OCI-LY7 (cell line): ENCODE measurements at places on chromosomes 1 and 21.

DNA sequence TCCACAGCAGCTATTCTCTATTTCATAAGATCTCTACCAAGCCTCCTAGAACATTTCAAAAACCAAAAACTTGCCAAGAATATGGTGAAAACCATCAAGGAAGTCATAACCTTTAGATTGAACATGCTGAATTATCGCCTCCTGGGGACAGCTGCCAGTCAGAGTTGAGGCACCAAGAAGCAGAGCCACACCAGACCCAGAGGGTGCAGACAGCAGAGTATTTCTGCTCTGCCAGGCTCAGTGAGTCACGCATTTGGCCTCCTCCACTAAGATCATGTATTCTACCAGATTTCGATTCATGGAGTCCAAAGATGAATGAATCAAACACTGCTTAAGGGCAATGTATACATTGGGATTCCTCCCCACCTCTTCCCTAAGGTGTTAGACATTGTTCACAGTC, 2.1 kb downstream of the F3 start:
- DNase-seq = no peak

- DNase-seq = no peak
These were observed 7.5 kb downstream of the NBPF1 start for GRCh38 chr1:16605532-16606505.

DNA sequence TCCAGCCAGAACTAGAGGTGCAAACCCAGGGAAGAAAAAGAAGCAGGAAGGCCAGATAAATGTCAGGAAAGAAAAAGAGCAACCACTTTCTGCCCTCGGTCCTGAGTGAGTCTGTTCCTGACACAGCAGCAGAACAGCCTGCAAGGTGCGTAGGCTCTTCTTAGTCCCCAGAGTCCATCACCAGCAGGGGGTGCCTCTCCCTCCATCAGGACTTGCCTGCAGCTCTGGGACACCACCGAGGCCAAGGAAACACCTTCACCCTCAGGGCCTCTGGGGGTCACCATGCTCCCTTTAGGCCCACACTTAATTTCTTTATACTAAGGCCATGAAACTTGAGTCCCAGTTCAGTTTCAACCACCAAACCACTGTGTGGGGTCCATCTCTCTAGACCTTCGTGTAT, 43.7 kb upstream of the NFASC start:
- peak; percentile 58 for DNase-seq

GRCh38 chr1:14506471-14507255, 91.8 kb upstream of the KAZN start:
- DNase-seq = no peak

DNA sequence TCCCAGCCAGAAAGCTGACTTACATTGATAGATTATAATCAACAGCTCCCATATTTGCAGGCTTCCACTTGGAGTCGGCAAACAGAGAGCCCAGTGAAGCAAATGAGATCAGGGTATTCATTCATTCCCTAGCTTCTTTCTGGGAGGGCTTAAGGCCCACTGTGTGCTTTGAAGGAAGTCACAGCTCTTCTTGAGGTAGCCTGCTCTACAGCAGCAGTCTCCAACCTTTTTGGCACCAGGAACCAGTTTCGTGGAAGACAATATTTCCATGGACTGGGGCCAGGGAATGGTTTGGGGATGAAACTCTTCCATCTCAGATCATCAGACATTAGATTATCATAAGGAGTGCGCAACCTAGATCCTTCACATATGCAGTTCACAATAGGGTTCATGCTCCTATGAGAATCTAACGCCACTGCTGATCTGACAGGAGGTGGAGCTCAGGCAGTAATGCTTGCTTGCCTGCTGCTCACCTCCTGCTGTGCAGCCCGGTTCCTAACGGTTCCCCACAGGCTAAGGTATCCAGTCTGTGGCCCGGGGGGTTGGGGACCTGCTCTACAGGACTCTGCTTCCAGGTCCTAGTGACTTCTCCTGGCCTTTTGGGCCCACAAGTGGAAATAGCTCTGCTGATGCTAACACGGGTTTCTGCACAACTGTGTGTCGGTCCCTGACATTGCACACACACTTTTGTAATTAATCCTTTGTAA, 13.7 kb upstream of the ADAM30 start:
- no peak for DNase-seq

- DNase-seq = no peak
These were observed 136.0 kb downstream of the PLXNA2 start for GRCh38 chr1:208108213-208108608.

DNA sequence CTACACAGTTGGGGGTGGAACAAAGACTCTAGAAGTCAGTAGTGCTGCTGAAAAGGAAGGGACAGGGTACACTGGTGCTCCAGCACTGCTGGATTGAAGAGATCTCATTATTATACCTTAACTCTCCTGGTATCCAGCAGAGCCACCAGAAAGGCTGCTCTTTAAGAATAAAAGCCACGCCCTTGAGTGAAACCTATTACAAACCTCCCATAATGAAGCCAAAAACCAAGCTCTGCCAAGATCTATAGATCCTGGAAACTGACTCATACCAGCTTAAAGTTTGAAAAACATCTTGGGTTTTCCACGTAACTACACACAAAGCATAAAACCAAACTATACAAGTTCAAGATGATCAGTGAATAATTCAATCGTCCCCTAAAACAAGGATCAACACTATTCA, 38.0 kb downstream of the ADSS2 start:
- DNase-seq = no peak

- DNase-seq = no peak
These were observed 34.2 kb downstream of the HMCN1 start for GRCh38 chr1:185768371-185768770.

- no peak for DNase-seq
These were observed 39.1 kb upstream of the AGL start for GRCh38 chr1:99811075-99811474.

DNA sequence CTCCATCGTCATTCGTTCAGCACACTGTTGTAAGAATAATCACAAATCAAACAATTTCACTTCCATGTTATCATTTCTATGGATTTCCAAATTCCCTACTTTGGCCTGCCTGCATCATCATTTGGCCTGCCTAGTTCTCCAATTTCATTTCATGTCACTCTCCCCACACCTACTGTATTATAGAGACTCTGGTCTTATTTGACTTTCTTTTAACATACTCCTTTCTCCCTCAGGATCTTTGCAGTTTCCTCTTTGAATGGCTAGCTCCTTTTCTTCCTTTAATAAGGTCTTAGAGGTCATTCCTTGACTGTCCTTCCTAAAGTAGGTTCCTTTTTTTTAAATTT, 36.3 kb upstream of the PODN start:
- no peak for DNase-seq

GRCh38 chr1:7747605-7748004, 23.5 kb upstream of the VAMP3 start:
- no peak for DNase-seq

DNA sequence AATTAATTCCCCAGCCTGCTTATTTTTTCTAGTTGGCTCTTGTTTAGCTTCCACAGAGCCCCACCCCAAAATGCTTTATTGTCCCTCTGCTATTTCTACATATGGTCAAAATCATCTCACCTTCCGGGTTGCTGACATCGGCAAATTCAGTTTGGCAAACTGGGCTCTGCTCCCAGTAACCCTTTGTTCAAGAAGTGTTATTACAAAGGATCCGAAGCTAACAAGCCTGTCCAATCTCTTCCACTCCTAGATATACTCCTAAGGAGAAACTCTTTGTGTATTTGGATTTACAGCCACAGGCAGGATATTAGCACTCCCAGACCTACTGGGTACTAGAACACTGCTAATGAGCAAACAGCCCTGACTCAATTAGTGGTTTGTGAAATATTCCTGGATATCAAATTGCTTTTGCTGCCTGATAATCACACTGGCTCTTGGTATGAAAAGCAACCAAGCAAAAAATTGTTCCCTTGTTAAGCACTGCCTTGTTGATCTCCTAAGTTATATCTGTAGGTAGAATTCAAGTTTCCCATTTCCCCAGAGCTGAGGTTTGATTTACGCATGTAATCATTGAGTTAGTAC, 4.0 kb downstream of the JUN start:
- DNase-seq = no peak

GRCh38 chr1:9112961-9113880, 15.7 kb downstream of the GPR157 start:
- no peak for DNase-seq

GRCh38 chr1:36284517-36284916, 21.7 kb upstream of the SH3D21 start:
- no peak for DNase-seq

GRCh38 chr1:151585622-151586021, 26.2 kb upstream of the SNX27 start:
- peak; percentile 28 for DNase-seq
